ENCODE measurements at places on chromosomes 16 and 17.

GRCh38 chr16:81708266-81709015 is 70.7 kb upstream of the PLCG2 start:
- DNase-seq, result no peak

DNA sequence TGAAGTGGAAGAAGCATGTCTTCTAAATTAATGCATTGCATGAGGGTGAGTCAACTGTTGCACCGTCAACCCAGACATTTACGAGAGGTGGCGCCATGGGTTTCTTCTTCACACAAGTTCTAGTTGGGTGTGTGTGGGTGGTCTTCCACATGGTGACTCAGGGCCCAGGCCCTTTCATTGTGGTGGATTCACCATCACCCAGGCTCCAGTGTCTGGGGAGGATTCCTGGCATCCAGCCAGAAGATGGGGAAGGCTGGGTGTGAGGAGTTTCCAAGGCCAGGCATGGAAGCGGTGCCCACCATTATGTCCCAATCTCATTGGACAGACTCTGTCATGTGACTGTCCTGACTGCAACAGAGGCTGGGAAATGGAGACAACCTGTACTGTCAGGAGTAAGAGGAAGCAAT is 21.4 kb upstream of the JPH3 start:
- no peak for DNase-seq

- no peak for DNase-seq
Observed at GRCh38 chr17:63681530-63681929, 18.4 kb downstream of the LIMD2 start.

DNA sequence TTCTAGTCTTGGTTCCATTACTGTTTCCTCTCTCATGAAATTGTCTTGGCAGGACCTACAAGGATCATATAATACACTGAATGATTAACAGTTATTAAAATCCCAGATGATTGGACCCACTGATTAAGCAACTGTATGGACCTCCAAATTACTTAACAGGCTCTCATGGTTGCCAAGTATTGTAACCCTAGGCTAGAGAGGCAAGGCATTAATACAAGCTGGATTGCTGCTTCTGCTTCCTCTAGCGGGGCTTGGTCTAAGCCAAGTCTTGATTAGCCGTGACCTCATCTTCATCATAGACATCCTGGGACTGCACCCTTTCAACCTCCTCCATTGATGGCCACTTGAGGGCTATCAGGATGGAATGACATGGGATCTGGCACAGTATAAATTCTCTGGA is 46.9 kb downstream of the SYCE1L start:
- no peak for DNase-seq

- no peak for DNase-seq
Observed at GRCh38 chr17:51951741-51952140, 206.8 kb downstream of the CA10 start.

- DNase-seq, result no peak
Observed at GRCh38 chr17:40666331-40666730, 1.4 kb upstream of the KRT222 start.

- no peak for DNase-seq
Observed at GRCh38 chr16:19926449-19927390, 42.1 kb upstream of the GPRC5B start.

- no peak for DNase-seq
Observed at GRCh38 chr17:81551458-81552243, 502 bp downstream of the FAAP100 start.

DNA sequence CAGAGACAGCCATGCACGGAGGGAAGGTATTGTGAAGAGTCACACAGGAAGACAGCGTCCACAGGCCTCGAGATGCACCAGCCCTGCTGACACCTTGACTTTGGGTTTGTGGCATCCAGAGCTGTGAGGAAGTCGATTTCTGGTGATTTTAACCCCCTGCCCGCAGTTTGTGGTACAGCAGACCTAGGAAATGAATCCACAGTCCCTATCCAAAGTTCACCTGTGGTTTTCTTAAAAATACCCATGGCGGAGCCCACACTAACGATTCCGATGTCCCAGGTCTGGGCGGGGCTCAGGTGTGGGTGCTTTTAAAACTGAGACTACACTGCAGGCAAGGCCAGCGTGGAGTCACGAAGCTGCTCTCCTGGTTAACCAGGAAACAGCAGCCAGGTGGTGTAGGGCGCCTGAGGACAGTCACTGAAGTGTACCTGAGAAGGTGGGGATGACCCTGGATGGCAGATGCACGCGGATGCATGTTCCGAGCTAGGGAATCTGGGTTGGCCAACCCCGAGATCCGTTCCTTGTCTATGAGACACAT is 14.4 kb upstream of the MEAK7 start:
- no peak for DNase-seq

DNA sequence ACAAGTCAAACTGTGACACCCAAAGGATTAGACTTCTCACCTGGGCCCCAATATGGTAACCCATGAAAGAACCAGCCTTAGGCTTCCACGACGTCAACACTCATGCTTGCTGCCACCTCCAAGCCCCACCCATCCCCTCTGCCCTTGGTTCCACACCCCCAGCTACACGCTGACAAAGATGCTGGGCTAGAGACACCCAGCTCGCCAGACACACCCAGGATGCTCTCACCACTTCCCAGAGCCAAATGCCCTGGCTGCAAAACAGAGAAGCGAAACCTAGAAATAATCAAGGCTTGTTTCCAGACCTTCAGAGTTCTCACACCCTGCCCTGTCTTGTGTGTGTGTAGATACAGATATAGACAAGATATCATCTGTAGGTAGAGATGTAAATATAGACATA is 26.0 kb upstream of the ADCY9 start:
- no peak for DNase-seq

DNA sequence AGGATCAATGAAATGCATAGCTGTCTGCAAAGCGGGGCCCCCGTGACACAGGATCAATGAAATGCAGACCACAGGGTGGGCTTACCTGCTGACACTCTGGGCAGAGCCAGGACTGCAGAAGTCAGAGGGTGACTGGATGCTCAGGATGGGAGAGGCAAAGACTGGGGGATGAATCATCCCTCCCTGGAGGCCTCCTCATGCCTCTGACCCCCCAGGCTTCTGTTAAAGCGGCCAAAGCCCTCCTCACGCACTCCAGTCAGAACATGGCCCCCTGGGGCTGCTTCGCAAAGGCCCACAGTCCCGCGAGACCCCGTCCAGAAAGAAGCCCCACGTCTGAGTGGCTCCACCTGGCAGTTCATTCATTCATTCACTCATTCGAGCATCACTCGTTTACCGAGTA is 38.4 kb upstream of the FOXF1 start:
- DNase-seq, result no peak

DNA sequence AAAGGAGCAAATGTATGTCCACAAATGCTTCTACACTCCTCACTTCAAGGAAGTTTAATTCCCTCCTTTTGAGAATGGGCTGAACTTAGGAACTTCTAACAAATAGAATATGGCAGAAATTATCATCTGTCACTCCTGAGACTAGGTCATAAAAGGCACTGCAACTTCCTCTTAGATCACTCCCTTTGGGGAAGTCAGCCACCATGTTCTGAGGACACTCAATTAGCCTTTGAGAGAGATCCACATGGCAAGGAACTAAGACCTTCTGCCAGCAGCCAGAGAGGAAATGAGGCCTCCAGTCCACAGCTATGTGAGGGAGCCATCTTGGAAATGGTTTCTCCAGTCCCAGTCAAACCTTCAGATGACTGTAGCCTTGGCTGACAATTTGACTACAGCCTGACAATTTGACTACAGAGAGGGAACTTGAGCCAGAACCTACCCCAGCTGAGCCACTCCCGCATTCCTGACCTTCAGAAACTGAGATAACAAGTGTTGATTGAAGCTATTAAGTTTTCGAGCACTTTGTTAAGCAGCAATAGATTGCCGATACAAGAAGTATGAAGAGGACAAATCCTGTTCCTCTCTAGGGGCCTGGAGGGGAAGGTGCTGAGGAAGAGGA is 113.4 kb upstream of the SEC14L1 start:
- DNase-seq, result no peak

GRCh38 chr17:76369804-76370203 is 14.6 kb upstream of the SPHK1 start:
- DNase-seq, result no peak

DNA sequence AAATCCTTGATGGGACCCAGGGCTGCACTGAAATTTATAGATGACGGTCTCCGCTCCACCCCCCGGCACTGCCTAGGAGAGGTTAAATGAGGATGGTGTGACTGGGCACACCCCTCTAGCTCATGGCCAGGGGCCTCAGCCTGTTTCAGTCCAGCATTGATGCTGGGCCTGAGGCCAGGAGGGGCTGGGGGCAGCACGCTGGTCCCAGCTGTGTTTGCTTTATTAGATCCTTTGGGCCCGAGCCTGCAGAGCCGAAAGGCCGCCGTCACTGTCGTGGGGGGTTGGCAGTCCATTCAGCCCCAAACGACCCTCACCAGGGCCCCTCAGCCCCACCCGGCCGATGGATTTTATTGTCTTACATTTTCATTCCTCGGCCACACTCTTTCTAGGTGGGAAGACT is 10.8 kb upstream of the DOK4 start:
- no peak for DNase-seq

DNA sequence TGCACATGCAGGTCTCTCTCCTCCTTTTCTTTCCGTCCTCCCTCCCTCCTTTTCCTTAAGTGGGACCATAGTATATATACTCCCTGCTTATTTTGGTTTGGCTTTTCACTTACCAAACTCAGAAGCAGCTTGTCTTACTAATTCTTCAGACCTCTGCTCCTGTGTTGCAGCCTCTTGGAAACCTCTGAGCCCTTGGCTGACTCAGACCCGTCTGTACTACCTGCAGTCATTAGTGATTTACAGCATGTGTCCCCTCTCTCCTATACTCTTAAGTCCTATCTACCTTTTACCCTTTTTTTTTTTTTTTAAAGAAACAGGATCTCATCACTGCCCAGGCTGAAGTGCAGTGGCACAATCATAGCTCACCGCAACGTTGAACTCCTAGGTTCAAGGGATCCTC is 207.0 kb downstream of the STX8 start:
- no peak for DNase-seq

DNA sequence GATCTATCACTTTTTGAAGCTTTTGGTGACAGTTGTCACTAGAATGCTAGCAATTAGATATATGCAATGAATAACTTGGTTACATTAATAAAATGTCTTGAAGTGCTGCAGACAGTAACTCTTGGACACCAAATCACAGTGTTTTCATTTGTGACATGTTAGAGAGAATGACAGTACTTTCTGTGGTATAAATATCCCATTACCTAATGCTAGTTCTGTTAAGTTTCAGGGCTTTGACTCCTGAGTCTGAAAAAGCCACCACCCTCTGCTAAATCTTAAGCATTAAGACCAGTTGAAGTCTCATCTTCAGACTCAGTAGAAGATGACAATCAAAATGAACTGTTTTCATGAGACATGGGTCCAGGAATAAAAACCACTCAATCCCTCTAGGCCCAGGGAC is 10.6 kb upstream of the CPHXL2 start:
- no peak for DNase-seq

DNA sequence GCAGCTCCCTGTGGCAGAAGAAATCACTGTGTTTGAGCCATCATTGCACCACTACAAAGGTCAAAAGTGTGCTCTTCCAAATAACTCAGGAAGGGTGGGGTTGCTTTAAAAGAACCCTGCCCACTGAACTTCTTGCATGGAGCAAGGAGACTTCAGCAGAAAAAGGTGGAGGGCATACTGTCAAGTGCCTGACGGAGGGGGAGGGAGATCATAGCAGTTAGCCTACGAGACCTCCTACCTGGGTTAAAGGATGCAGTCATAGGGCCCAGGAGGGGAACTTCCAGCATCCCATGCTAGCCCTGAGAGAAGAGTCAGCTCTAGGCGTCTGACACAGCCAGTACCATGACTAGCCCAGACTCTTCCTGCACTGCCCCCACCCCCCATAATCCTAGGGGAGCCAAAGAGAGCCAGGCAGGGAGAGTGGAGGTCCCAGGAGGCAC is 45.3 kb upstream of the MSI2 start:
- DNase-seq, result no peak

- no peak for DNase-seq
Observed at GRCh38 chr17:72063756-72064450, 56.9 kb upstream of the SOX9 start.

GRCh38 chr17:50356418-50356817 is 10.5 kb downstream of the XYLT2 start:
- DNase-seq, result no peak

DNA sequence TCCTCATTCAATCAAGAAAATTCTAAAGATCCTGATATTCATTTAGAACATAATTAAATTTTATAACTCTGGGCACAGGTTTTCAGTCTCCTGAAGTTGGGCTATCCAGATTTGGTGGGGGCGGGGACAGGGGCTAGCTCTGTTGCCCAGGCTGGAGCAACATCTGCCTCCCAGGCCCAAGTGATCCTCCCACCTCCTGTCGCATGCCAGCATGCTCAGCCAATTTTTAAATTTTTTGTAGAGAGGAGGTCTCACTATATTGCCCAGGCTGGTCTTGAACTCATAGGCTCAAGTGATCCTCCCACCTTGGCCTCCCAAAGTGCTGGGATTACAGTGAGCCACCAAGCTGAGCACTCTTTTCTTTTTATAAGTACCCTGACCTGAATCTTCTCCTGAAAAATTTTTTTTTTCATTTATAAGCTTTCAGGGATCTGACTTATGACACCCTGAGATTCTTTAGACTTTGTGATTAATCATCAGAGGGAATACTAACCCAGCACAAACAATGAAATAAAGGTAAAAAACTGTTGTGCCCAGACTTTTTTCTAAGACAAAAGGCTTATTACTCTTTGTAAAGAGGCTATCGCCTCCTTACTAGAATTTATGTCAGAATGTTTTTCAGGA is 62.6 kb downstream of the TUBD1 start:
- no peak for DNase-seq

GRCh38 chr17:42282478-42283080 is 5.7 kb upstream of the STAT5A start:
- DNase-seq, result no peak

- no peak for DNase-seq
Observed at GRCh38 chr16:29182501-29182900, 197.6 kb downstream of the LAT start.

DNA sequence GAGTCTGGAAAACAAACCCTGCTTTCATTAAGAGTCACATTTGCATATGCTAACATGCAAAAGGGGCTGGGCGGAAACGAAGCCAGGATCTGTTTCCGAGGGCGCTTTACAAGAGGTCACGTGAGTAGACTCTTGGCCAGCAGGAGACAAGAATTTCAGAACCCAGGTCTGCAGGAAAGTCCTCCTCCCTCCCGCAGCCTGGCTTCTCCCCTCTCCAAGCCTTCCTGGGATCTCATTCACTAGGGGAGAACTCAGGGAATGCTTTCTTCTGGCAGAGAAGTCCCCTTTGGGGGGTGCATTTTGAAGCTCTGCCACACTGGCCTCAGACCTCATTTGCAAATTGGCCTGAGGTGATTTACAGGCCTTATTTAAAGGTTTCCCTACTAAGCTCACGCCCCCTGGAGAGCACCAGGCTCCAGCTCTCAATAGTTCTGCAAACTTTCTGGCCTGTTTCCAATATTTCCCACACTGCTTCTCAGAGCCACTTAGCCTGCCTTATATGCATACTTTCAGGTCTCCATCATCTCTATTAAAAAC is 57.2 kb upstream of the CACNG5 start:
- no peak for DNase-seq

- DNase-seq, result no peak
Observed at GRCh38 chr17:49915670-49916069, 53.3 kb upstream of the DLX4 start.
